NCI-H524 (cell line): ENCODE measurements at places on chromosomes 12 and 14.
A peak's percentile ranks its signal among the peaks of the same experiment; 100 is the strongest.

DNA sequence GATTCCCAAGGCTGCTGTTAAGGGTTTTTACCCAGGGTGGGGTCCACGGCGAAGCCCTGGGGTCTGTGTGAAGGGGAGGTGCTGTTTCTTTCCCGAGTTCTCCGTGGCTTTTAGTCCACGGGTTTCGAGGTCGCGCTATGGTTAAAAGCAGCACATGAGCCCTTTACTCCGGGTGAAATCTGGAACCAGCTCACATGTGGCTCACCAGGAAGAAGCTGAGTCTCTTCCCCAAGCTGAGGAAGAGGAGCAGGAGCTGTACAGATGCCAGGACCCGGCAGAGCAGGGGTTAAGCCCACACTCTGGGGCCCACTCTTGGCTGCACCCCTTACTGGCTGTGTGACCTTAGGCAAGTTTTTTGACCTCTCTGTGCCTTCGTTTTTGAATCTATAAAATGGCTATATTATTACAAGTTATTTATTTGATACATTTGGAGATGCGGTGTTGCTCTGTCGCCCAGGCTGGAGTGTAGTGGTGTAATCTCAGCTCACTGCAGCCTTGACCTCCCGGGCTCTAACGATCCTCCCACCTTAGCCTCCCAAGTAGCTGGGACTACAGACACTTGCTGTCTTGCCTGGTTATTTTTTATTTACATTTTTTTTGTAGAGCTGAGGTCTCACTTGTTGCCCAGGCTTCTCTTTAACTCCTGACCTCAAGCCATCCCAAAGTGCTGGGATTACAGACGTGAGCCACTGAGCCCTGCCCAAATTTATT lies 266.3 kb downstream of the AACS start:
- no peak for DNase-seq

DNA sequence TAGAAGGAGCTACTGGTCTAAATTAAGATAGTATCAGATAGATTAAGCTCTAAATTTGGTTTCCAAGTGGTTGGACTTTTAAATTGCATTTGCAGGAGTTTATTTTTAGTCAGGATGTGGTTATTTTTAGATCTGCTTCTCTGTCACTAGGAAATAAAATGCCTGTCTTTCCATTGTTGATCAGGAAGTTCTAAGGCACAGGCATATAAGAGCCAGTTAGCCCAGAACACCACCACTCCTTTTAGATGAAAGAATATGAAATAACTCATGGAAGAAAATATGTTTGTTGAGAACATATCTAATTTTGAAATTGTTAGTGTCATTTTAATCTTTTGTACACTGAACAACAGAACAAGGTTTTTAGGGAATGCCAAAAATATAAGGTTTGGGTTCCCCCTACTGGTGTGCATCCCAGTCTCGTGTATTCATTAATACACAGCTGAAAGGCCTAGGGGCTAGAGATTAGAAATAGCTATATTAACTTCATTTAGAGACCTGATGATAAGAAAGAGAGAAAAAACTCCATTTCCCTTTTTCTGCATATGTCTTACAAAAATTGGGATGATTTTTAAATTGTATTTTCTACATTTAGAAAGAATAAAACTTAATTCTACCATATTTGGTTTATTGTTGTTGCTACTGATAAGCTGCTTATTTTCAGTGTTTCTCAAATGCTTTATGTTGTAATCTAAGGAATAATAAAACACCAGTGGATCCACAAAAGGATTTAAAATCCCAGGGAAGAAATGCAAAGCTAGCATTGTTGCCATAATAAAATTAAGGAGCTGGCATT lies 67.2 kb downstream of the RIC8B start:
- DNase-seq: no peak

GRCh38 chr12:89451841-89452251 lies 72.8 kb downstream of the GALNT4 start:
- no peak for DNase-seq

DNA sequence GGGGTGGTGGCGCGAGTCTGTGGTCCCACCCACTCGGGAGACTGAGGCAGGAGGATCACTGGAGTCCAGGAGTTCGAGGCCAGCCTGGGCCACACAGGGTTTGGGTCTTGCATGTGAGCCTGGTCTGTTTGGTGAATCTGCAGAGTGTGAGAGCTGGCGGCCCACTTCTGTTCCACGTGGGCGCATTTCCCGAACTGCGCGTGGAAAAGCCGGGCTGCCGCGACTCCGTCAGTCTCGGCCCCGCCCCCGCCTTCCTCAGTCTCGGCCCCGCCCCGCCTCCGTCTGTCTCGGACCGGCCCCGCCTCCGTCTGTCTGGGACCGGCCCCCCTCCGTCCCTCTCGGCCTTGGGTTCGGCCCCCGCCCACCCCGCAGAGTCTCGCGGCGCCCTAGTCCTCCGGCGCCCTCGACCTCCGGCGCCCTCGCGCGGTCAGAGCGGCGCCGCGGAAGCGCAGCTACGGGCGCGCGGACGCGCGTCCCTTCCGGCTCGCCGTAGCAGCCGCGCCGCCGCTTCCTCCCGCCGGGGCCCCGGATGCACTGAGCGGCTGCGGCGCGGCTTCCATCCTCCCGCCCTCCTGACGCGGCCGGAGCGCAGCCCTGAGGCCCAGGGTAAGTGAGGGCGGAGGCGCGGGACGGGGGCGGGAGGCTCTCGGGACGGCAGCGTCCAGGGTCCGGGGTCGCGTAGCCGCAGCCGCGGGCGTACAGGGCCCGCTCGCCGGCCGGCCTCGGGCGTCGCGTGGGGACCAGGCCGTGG lies at the start of gene EP400:
Gene EP400 (plus strand): TSS at position 512 of the 751 bp plus-strand sequence. CDS start 10,678 bp downstream, outside the sequence.
- peak; percentile 83 for DNase-seq

DNA sequence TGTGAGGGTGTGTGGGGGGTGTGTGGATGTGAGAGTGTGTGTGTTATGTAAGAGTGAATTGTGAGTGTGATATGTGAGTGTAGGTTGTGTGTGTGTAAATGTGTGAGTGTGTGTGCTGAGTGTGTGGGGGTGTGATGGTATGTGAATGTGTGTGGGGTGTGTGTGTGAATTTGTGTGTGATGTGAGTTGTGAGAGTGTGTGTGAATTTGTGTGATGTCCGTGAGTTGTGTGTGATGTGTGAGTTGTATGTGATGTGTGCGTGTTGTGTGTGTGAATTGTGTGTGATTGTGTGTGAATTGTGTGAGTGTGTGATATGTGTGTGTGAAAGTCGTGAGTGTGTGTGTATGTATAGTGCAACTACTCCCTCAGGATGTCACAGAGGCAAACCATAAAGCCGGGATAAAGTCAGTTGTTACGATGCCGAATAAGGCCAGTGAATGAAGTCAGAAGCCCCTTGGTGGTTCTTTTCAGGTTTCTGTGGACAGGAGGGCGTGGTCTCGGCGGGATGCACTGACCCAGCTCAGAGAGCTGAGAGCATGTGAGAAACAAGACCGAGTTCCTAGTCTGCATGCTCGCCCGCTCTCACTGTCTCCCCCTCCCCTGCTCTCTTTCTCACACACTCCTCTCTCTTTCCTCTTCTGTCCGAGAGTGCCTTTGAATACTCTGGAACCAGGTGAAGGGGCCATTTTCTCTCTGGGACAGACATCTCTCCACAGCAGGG lies 71.8 kb upstream of the MAX start:
- no peak for DNase-seq

DNA sequence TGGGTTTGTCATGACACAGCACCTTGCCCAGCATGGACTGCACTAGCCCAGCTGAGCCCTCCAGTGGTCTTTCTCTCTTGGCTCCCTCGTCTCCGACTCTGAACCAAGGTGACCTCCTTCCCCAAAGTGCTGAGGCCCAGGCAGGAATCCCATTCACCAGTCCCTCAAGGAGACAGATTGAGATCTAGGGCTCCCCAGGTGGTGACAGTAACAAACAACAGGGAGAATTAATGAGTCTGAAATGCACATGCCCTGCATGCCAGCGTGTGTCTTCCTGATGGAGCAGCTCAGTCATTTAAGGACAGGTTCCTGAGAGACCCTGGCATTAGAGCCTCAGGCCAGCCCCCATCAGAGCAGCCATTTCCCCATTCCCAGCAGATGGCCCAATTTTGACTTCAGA lies 51.4 kb upstream of the OAS1 start:
- DNase-seq: peak; percentile 41

DNA sequence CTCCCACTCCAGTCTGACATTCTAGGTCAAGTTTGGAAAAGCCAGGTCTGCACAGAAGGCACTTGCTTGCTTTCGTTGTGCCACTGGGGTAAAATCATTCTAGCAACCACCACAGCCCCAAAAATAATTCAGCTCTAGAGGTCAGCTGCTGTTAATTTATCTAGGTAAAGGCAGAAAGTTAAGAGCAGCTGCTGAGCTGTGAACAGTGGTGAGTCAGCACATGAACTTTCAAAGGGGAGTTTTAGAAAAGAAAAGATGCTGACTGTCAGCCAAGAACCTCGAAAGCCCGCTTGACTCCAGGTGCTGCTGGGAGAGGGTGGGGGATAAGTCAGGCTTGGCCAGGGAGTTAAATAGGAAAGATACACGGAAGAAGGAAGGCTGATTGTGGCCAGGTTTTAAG lies 12.7 kb downstream of the CCDC197 start:
- no peak for DNase-seq

DNA sequence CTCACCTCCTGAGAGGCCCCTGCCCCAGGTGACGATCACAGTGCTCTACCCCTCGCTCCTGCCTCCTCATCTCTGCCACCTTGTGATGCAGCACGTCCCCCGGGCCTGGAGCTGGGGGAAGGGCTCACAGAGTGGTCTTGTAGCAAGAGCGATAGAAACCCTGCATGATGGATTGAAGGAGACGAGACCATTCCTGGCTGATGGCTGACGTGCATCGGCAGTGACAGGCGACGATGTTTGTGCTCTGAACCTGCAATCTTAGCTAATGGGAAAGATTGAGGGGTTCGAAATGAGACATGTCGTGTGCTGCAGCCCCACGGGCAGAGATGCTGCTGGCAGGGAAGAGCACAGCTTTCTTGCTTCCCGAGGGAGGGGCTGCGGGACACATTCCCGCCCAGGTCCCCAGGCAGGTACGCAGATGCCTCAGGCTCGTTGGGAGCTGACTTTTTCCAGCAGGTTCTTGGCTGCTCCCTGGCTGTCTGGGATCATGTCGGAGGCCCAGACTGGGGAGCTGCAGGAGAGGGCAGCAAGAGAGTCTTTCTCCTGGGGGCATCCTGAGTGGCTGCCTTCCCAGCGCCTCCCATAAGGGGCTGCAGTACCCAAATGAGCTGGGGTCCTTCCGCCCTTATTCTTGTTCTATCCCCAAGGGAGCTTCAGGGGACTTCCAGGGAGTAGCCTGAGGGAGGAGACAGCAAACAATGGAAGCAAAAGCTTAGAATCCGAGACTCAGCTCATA lies 38.7 kb upstream of the GPATCH2L start:
- DNase-seq: no peak

- DNase-seq: no peak
These were observed 73.4 kb downstream of the GAS2L3 start for GRCh38 chr12:100646896-100647295.

DNA sequence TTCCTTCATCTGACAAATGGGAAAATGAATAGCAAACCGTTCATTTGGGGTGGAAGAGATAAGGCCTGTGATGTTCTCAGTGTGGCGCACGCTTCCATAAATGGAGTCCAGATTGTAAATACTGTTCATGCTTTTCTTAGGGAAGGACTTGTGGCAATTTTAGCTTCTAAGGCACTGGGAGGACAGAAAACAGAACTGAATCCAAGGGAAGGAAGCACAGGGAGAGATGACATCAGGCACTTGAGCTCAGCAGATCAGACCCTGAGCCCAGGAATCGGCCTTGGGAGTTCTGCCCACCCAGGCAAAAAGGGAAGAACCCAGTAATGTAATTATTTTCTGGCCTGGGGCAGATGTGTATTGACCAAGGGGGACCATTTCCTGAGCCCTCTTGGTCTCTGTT lies 7.2 kb upstream of the SH2B3 start:
- no peak for DNase-seq

DNA sequence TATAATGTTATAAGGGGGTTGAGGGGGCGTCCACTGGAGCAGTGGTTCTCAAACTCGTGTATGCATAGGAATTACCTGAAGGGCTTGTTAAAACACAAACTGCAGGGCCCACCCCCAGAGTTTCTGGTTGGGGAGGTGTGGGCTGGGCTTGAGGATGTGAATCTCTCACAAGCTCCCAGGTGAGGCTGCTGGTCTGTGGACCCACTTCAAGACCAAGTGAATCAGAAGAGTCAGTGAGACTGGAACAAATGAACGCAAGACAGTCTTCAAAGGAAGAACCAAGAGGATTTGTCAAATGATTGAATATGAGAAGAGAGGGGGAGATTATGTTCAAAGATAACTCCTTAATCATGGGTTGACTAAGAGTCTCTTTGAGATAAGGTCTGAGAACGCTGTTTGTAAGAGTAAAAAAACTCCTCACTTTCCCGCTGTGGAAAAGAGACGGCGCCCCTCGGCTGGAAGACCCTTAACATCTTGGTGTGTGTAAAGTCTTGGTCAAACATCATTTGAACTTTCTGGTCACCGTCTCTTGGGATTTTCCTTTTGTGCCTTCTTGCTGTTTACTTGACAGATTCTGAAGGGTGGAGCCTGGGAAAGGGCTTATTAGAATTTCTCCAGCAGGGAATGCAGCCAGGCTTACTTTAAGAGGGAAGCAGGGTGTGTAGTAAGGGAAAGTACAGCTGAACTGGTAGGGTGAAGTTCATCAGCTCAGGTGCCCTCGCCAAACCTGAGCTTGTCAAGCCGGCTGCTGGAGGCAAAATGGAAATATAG lies 5.3 kb upstream of the FOXN3 start:
- no peak for DNase-seq

DNA sequence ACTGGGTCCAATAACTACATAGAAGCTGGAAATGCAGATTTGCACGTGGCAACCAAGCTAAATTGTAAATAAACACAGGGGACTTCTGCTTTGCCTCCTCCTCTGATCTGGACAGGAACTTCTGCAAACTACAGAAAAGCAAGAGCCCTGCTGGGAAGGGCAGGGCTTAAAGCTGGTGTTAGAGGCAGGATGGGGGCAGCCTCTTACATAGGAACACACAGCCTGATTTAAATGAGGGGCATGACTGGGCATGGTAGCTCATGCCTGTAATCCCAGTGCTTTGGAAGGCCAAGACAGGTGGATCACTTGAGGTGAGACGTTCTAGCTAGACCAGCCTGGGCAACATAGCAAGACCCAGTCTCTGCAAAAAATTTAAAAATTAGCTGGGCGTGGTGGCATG lies 46.7 kb downstream of the ERH start:
- DNase-seq: no peak

GRCh38 chr12:28360253-28360652 lies 170.0 kb downstream of the CCDC91 start:
- no peak for DNase-seq

GRCh38 chr12:93256256-93256969 lies 121.3 kb upstream of the NUDT4 start:
- no peak for DNase-seq

GRCh38 chr12:100716945-100717732 lies 77.4 kb upstream of the ANO4 start:
- no peak for DNase-seq

GRCh38 chr14:53515276-53515675 lies 362.2 kb upstream of the DDHD1 start:
- no peak for DNase-seq

GRCh38 chr12:9381619-9382018 lies 173.4 kb upstream of the PZP start:
- DNase-seq: no peak

GRCh38 chr12:87847147-87847546 lies 182.1 kb downstream of the C12orf50 start:
- DNase-seq: no peak
